ENCODE measurements at places on chromosomes 7 and 10. TPM values are rescaled to one million over a fixed set of nuclear protein-coding genes. Genes with fewer than 3 reads are reported as not detected.

Gene HMX2
- total RNA-seq, result not detected

Gene GPR37
- 9.8 TPM for total RNA-seq

Gene KDM7A
- 4.9 TPM for total RNA-seq

Gene CFTR
- 0.38 TPM for total RNA-seq

DNA sequence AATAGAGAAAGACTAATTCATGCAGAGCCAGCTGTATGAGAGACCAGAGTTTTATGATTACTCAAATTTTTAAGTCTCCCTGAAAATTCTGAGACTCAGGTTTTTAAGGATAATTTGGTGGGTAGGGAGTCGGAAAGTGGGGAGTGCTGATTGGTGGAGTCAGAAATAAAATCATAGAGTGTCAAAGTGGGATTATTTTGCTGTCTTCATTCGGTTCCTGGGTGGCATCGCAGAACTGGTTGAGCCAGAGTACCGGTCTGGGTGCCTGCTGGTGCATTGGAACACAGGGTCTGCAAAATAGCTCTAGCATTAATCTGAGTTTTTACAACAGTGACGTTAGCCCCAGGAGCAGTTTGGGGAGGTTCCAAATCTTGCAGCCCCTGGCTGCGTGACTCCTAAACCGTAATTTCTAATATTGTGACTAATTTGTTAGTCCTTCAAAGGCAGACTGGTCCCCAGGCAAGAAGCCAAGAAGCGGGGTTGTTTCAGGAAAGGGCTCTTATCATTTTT, 32.4 kb downstream of the GPRIN2 start:
- H3K36me3 ChIP-seq, result no peaks in the 10 kb centered on the region
- H3K27me3 ChIP-seq, result no peaks in the 10 kb centered on the region
- DNase-seq, result peak; percentile 91
- H3K4me1 ChIP-seq, result peaks cover 35% of the 10 kb centered on the region
- H3K4me3 ChIP-seq, result no peak overlapping the region
- H3K27ac ChIP-seq, result peak overlapping the region; percentile 81

DNA sequence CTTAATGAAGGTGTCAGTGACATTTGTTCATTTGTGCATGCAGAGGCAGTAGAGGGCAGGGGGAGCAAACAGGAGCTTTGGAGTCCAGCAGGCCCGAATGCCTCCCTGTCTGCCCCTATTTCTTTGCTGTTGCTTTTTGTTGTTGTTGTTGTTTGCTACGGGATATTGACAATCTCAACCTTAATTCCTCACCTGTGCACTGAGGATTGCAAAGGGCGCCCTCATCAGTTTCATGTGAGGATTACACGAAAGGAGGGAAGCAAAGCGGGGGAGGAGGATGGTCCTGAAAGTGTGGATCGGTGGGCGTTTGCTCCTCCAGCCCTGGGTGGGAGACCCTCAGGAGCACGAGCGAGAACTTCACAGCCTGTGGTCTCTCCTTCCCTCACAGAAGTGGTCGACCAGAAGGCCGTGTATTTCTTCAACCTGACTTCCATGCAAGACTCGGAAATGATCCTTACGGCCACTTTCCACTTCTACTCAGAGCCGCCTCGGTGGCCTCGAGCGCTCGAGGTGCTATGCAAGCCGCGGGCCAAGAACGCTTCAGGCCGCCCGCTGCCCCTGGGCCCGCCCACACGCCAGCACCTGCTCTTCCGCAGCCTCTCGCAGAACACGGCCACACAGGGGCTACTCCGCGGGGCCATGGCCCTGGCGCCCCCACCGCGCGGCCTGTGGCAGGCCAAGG, 9.6 kb downstream of the GDF10 start:
- H3K27ac ChIP-seq, result no peak overlapping the region
- peaks cover 12% of the 10 kb centered on the region for H3K27me3 ChIP-seq
- H3K36me3 ChIP-seq, result no peaks in the 10 kb centered on the region
- H3K4me3 ChIP-seq, result no peak overlapping the region
- DNase-seq, result no peak
- H3K4me1 ChIP-seq, result no peaks in the 10 kb centered on the region

DNA sequence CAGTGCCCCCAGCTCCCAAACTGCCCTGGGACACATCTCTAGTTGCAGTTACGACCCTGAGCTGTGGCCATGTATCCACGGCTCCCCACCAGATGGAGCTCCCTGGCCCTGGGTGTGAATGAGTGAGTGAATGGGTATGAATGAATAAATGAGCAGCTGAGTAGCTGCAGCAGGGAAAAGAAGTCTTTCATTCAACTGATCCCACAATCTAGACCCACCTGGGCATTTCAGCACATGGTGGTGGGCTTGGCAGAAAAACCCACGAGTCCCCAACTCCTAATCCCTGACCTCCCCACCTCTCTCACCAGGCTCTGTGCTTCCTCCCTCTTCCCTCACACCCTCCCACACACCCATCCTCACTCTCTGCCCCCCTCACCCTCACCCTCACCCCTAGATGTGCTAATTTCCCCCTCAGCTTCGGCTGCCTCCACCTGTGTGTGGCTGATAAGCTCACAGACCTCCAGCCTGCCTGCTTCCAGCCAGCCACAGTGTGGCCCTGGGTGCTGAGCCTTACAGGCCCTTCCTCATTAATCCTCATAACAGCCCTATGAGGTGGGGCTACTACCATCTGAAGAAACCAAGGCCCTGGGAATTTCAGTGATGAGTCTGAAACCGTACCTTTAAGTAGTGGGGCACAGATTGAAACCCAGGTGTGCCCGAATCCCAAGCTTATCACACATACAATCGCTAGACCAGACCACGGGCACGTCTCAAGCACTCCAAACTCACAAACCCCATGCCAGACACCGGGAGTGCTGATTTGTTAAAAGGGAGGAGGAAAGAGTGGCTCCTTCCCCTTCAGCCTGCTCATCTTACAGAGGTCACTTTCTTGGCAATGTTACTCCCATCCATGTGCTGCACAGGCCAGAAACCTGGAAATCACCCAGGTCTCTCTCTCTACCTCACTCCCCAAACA, 2.2 kb upstream of the ATP6V1F start:
- no peak overlapping the region for H3K4me3 ChIP-seq
- DNase-seq, result peak; percentile 56

DNA sequence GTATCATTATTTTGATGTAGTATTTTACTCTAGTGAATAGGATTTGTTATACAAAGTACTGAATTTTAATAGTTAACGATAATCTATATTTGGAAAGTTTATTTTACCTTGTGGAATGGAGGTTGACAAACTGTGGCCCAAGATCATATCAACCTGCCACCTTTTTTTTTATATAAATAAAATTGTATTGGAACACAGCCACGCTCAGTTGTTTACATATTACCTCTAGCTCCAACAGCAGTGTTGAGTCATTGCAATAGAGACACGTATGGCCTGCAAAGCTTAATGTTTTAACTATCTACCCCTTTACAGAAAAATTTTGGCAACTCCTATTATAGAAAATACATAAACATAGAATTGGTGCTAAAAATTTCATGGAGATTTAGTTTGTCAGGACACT, 239.3 kb downstream of the THSD7A start:
- H3K4me3 ChIP-seq, result no peak overlapping the region
- H3K4me1 ChIP-seq, result no peaks in the 10 kb centered on the region
- no peak overlapping the region for H3K27ac ChIP-seq
- no peaks in the 10 kb centered on the region for H3K36me3 ChIP-seq

DNA sequence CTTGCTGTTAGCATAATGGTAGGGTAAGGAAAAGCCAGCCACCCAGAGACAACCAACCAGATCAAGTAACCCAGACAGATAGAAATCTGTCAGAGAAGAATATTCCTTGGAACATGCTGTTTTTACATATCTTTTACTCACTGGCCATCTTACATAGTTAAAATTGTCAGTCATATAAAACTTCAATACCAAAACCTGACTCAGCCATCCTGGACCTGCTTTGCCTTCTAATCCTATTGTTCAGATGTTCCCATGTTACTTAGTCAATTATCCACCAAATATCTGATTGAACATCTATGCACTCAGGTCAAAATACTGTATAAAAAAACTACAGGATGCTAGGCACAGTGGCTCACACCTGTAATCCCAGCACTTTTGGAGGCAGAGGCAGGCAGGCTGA, 466.5 kb upstream of the NRP1 start:
- DNase-seq, result no peak
- H3K4me3 ChIP-seq, result no peak overlapping the region
- H3K27me3 ChIP-seq, result no peaks in the 10 kb centered on the region
- H3K27ac ChIP-seq, result no peak overlapping the region

DNA sequence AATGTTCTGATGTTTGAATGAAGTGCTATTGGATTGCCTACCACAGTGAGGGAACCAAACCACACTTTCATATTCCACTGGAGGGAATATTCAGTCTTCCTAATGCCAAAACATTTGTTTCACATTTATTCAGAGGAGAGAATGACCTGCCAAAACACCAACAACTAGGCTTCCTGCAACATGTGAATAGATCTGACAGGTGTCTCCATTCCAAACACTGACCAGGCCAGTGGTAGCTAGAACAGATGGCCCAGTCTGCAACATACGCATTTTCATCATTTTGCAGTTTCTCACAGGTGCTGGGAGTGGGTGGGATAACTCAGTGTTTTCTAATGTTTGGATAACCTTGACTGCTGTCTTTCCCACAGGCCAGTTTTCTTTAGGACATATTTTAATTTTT, 110.0 kb downstream of the RELN start:
- no peaks in the 10 kb centered on the region for H3K4me1 ChIP-seq
- H3K27me3 ChIP-seq, result peaks cover 2% of the 10 kb centered on the region
- no peaks in the 10 kb centered on the region for H3K36me3 ChIP-seq
- DNase-seq, result no peak
- H3K4me3 ChIP-seq, result no peak overlapping the region

GRCh38 chr10:126101325-126101724, 205.0 kb downstream of the FANK1 start:
- no peak for DNase-seq
- peaks cover 36% of the 10 kb centered on the region for H3K36me3 ChIP-seq
- no peak overlapping the region for H3K27ac ChIP-seq
- peaks cover 4% of the 10 kb centered on the region for H3K4me1 ChIP-seq

GRCh38 chr7:5591278-5591874, 167.7 kb upstream of the TNRC18 start:
- H3K27ac ChIP-seq, result peak overlapping the region; percentile 22
- H3K27me3 ChIP-seq, result peaks cover 5% of the 10 kb centered on the region
- no peaks in the 10 kb centered on the region for H3K36me3 ChIP-seq

GRCh38 chr10:101767966-101768790, 7.7 kb downstream of the FGF8 start:
- no peak overlapping the region for H3K4me3 ChIP-seq
- no peaks in the 10 kb centered on the region for H3K4me1 ChIP-seq
- H3K27ac ChIP-seq, result no peak overlapping the region
- no peak for DNase-seq
- H3K27me3 ChIP-seq, result peaks cover 37% of the 10 kb centered on the region

GRCh38 chr10:67804395-67804678, 33.7 kb downstream of the DNAJC12 start:
- no peak overlapping the region for H3K27ac ChIP-seq
- no peaks in the 10 kb centered on the region for H3K27me3 ChIP-seq
- H3K4me3 ChIP-seq, result no peak overlapping the region
